Smooth muscle cell of bladder (primary cell): ENCODE measurements at places on chromosomes 5 and 9. TPM values are rescaled to one million over a fixed set of nuclear protein-coding genes. Genes with fewer than 3 reads are reported as not detected.

Gene DCAF12
- 7.8 and 9.3 TPM in 2 replicates for total RNA-seq

Gene TRAF1
- total RNA-seq = 2.3 TPM in 2 replicates

Gene IL4
- total RNA-seq = not detected in 2 replicates

Gene PCDHGB7
- total RNA-seq = 6.3 and 6.9 TPM in 2 replicates

Gene ANKRD18B
- total RNA-seq = 0.28 and 0.46 TPM in 2 replicates

Gene PALM2AKAP2
- total RNA-seq = 9.7 and 15.6 TPM in 2 replicates

Gene MEIKIN
- not detected in 2 replicates for total RNA-seq

Gene NUTM2F
- not detected in 2 replicates for total RNA-seq

Gene WDR70
- total RNA-seq = 31.2 and 38.4 TPM in 2 replicates

Gene FAM81B
- not detected in 2 replicates for total RNA-seq

Gene PLAC8L1
- total RNA-seq = 0.18 TPM in 1 of 2 replicates, not detected in the other

Gene PCDHAC2
- total RNA-seq = 0.14 and 0.28 TPM in 2 replicates

Gene NRG2
- total RNA-seq = 0.18 and 0.28 TPM in 2 replicates

Gene CDH18
- 0.71 and 1.3 TPM in 2 replicates for total RNA-seq

Gene RIGI
- 5.3 and 5.8 TPM in 2 replicates for total RNA-seq

Gene GSN
- total RNA-seq = 400 and 411 TPM in 2 replicates

Gene NR5A1
- total RNA-seq = not detected in 2 replicates

Gene LHX3
- total RNA-seq = not detected in 2 replicates

Gene SURF6
- 7.4 and 11.6 TPM in 2 replicates for total RNA-seq

Gene NR6A1
- 0.09 and 0.14 TPM in 2 replicates for total RNA-seq

Gene CARD9
- total RNA-seq = 2.2 and 3.0 TPM in 2 replicates

Gene SLC34A1
- total RNA-seq = not detected in 2 replicates

Gene C8G
- total RNA-seq = 0.14 TPM in 1 of 2 replicates, not detected in the other

Gene SV2C
- total RNA-seq = not detected in 2 replicates

Gene ZNF169
- 1.8 and 2.4 TPM in 2 replicates for total RNA-seq

Gene CCDC192
- not detected in 2 replicates for total RNA-seq

Gene DIMT1
- 18.1 and 22.9 TPM in 2 replicates for total RNA-seq

Gene PCA3
- total RNA-seq = not detected in 2 replicates
